ENCODE measurements at places on chromosomes 11 and 22. TPM values are rescaled to one million over a fixed set of nuclear protein-coding genes. Genes with fewer than 3 reads are reported as not detected.

MEI1 gene
- total RNA-seq: 0.42 TPM

GRCh38 chr22:25080855-25081254 lies 118.8 kb upstream of the CRYBB3 start:
- no peaks in the 10 kb centered on the region for H3K36me3 ChIP-seq
- H3K27me3 ChIP-seq: no peaks in the 10 kb centered on the region
- H3K27ac ChIP-seq: no peak overlapping the region
- no peak for DNase-seq
- H3K4me1 ChIP-seq: peaks cover 2% of the 10 kb centered on the region

- H3K27ac ChIP-seq: no peak overlapping the region
- H3K27me3 ChIP-seq: no peaks in the 10 kb centered on the region
- no peak overlapping the region for H3K4me3 ChIP-seq
Measured at GRCh38 chr11:114912826-114913225, 234.5 kb downstream of the NXPE2 start.

GLB1L3 gene
- total RNA-seq: 0.42 TPM

MIOX gene
- not detected for total RNA-seq

DNA sequence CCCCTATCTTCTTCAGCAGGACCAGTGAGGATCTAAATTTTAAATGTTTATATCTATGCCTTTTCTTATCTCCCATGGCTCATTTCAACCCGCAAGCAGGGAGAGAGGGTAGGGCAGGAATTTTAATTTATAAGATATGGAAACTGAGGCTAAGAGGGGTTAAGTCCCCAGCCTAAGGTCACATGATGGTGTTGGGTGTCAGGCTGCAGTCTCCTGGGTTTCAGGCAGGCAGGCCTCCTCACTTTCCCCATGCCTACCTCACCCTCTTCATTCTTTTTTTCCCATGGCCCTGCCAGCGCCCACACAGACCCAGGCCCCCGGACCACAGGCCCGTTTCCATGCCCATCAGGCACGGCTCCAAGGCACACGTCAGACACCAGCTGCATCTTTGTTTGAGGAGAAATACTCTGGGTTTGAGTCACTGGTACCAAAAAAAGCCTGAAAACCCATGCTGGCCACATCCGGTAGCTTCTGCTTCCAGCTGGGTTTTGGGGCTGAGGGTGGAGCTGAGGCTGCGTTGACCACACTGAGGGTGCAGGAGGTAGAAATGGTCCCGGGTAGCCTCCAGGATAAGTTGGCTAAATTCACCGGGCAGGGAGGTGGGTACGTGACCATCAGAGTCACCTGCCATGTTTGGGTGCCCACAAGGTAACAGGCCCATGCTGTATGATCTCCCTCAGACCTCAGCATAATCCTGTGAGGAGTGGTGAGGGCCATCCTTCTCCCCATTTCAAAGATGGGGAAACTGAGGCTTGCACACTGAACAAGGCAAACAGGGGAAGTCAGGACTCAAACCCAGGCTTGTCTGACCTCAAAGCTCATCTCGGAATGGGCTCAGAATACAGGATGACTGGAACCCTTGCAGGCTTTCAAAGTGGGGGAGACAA lies 7.5 kb downstream of the CRYBB1 start:
- H3K27me3 ChIP-seq: no peaks in the 10 kb centered on the region
- no peaks in the 10 kb centered on the region for H3K36me3 ChIP-seq
- H3K4me3 ChIP-seq: no peak overlapping the region

DNA sequence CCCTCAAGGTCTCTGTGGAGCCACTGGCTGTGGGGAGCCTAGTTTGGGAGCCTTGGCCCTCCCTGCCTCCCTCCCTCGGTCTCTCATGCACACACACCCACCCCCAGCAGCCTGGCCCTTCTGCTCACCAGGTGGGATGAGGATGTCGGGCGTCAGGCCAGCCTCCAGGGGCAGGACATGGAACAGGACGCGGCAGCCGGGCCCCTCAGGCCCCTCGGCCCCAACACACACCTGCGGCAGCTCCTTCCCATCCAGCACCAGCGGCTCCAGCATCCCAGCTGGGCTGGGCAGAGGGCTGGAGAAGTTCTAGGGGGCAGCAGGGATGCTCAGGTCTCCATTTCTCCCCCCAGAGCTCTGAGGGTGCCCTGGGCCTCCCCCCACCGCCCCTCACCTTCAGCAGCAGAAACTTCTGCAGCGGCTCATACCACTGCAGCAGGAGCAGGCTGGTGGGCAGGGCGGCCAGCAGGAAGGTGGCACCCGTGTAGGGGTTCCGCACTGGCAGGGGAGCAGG lies 11.2 kb downstream of the MAP4K2 start:
- no peak overlapping the region for H3K4me3 ChIP-seq
- DNase-seq: no peak
- H3K27me3 ChIP-seq: no peaks in the 10 kb centered on the region
- H3K36me3 ChIP-seq: peaks cover 61% of the 10 kb centered on the region

GRCh38 chr11:27868709-27869108 lies 168.5 kb upstream of the BDNF start:
- H3K27me3 ChIP-seq: no peaks in the 10 kb centered on the region
- H3K4me3 ChIP-seq: no peak overlapping the region
- no peaks in the 10 kb centered on the region for H3K36me3 ChIP-seq
- no peak overlapping the region for H3K27ac ChIP-seq
- DNase-seq: no peak

DNA sequence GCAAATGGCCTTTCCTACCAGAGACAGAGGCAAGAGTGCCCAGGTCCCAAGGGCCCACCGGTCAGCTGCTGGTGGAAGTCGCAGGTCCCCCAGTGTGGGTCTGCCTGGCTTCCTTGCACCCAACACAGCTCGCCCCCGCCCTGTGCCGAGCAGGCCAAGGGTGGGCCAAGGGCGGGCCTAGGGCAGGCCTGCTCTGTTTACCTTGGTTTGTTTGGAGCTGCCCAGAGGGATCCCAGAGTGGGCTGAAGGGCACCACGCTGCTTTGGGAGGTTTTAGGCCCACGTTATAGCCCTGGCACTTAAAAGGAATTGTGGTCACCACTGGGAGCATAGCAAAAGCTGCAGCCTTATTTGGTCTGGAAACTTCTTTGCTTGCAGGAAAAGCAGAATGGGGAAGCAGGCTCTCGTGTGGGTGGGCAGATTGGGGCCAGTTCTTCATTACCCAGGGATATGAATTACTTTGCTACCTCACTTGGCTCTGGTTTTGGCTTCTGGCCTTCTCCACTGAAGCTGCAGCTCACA lies 38.0 kb downstream of the MRGPRD start:
- peaks cover 29% of the 10 kb centered on the region for H3K36me3 ChIP-seq
- peaks cover 9% of the 10 kb centered on the region for H3K4me1 ChIP-seq
- H3K27me3 ChIP-seq: no peaks in the 10 kb centered on the region
- peak overlapping the region; percentile 93 for H3K27ac ChIP-seq
- H3K4me3 ChIP-seq: no peak overlapping the region
- no peak for DNase-seq

C11orf86 gene
- not detected for total RNA-seq

GRCh38 chr11:93225662-93226061 lies 27.9 kb upstream of the SLC36A4 start:
- no peak for DNase-seq
- H3K27ac ChIP-seq: no peak overlapping the region
- no peaks in the 10 kb centered on the region for H3K36me3 ChIP-seq
- H3K4me3 ChIP-seq: no peak overlapping the region
- H3K27me3 ChIP-seq: no peaks in the 10 kb centered on the region

All from esophagus muscularis mucosa (tissue), 4 donors.